Stimulated activated CD8-positive, alpha-beta memory T cell treated with anti-CD3 and anti-CD28 coated beads, Interleukin-4, amount 100 ng/mL, for 1 hour (primary cell): ENCODE measurements at places on chromosomes 1 and 21.

GRCh38 chr21:25910809-25911208, 176.0 kb downstream of the GABPA start:
- DNase-seq, result no peak

- DNase-seq, result no peak
Observed at GRCh38 chr21:46284733-46285132, 678 bp downstream of the MCM3AP start.

GRCh38 chr1:53552146-53552861, 93.1 kb downstream of the DMRTB1 start:
- no peak for DNase-seq

- DNase-seq, result no peak
Observed at GRCh38 chr1:93446837-93447451, 974 bp upstream of the FNBP1L start.

GRCh38 chr1:93705892-93706500, 24.4 kb upstream of the BCAR3 start:
- DNase-seq, result no peak

GRCh38 chr1:42469727-42470126, 6.6 kb downstream of the CCDC30 start:
- no peak for DNase-seq

DNA sequence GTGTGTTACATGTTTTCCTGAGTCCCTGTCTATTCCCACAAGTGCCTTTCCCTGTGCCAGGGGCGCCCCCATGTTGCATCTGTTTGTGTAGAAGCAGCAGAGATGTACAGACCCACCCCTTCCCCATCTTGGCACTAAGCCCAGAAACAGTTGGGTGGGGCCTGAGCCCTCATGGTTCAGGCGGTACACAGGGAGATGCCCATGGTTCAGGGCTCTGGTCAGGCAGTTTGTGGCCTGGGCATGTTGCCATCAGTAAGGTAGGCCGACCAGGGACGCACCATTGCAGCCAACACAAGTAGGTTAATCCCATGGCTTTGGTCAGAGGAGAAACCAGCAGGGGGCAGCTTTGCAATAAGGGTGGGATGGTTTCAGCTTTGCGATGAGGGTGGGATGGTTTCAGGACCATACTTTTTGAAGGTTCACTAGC, 914 bp upstream of the ADGRB2 start:
- no peak for DNase-seq

- DNase-seq, result no peak
Observed at GRCh38 chr1:161367684-161368400, at the start of gene CFAP126. Gene CFAP126 (minus strand): TSS chr1:161367876. CDS start chr1:161367868, 8 bp downstream.
